GM12892 (cell line): ENCODE measurements at places on chromosomes 6 and 20.

- DNase-seq, result no peak
Measured at GRCh38 chr6:134420614-134421181, 102.8 kb upstream of the SGK1 start.

- no peak for DNase-seq
Measured at GRCh38 chr20:34171640-34172039, 59.6 kb upstream of the EIF2S2 start.

DNA sequence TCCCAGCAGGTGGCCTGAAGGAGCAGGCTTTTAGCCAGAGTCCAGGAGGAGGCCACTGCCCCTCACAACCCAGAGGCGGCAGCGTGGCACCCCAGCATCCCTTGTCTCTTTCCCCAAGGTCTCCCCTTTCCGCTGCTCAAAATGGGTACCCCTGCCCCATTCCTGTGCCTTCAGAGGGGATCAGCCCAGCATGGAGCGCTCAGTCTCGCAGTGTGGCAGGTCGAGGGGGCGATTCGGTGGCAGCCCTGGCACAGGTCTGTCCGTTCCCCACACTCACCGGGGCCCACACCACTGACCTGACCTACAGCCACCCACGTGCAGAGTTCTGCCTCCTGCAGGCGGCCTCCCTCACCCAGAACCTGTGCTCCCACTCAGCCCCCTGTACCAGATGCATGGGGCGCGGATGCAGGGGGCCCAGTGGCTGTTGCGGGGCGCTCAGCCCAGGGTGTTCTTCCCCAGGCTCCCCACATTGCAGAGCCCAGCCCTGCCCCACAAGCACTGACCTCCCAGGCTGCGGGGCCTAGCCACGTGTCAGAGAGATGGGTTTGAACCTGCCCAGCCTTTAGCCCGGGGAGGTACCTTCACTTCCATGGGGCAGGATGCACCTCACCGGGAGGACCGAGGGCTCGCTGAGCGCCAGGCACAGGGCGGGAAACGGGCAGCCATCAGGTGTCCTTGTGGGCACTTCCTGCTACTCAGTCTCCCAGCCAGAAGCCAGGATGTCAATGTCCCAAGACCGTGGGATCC is 41.8 kb downstream of the DSTN start:
- DNase-seq, result peak; percentile 23

GRCh38 chr20:35004749-35005462 is 49.2 kb downstream of the MYH7B start:
- DNase-seq, result no peak

DNA sequence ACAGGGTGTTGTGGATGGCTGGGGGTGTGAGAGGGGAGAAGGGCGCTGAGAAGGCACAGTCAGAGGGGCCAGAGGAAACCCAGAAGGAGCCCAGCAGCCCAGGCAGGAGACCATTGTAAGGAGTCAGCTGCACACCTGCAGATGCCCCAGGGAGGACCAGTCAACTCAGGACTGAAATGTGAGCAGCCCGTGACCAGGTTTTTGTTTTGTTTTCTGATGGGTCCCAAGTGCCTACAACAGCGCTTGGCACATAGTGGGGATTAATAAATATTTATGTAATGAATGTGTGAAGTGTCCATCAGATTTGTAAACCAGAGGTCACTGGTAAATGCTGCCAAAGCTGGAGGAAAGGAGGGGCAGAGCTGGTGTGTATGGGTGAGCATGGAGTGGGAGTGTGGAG is 30.2 kb downstream of the TRAM2 start:
- peak; percentile 42 for DNase-seq

GRCh38 chr6:170147056-170147787 is 143.7 kb downstream of the DLL1 start:
- DNase-seq, result no peak

GRCh38 chr6:109139109-109139508 is 43.8 kb downstream of the CEP57L1 start:
- no peak for DNase-seq

DNA sequence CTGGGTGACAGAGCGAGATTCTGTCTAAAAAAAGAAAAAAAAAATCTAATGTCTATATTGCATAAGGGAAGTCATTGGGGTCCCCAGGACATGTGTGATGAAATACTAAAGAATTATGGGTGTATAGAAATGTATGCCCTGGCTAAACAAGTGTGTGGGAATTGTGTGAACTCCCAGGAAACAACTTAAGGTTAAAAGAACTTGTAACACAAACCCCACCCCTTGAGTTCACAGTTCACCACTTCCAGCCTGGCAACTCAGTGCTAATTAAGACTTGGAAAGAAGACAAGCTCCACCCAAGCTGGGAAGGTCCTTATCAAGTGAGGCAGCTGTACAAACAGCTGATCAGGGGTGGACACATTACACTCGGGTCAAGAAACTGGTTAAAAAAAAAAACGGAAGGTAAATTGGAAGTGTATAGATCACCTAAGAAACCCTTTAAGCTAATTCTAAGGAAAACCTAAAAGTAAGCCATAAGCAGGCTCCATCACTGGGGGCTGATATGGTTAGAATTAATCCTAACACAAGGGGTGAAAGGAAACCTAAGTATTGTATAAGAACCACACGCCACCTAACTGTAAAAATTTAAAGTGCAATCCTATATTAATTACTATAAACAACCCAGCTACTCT is 25.2 kb downstream of the HLA-A start:
- no peak for DNase-seq

DNA sequence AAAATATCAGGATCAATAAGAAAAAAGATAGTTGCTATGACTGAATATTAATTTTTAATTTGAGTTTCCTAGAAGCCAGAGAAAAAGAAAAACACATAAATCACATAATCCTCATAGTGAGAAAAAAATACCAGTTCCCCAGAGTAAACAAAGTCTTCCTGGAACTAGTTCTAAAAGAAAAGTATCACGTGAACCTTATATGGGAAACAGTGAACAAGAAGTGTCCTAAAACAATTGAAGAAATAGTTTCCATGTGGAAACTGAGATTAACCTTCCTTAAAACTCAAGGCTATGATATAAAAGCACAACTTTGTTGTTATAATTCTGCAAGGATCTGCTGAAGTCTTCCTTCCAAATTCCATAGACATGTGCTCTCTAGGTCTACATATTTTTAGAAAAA is 50.6 kb downstream of the RCAN2 start:
- DNase-seq, result no peak

DNA sequence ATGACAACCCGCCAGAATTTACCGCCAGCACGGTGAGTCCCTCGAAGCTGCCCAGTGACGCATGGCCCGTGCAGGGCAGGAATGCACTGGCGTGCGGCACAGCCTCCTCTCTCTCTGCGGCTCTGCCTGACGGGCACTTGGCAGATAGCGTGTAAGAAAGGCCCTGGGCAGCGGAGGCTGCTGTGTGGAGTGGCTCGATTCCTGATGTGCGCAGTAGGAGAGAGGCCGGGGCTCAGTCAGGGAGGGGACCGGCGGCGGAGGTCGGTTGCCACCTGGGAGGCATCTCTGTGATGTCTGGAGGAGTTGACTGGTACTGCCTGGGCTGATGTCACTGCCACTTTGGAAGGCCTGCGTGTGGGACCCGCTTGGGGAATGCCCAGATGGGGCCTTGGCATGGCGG is 170.7 kb downstream of the TAF4 start:
- DNase-seq, result no peak

DNA sequence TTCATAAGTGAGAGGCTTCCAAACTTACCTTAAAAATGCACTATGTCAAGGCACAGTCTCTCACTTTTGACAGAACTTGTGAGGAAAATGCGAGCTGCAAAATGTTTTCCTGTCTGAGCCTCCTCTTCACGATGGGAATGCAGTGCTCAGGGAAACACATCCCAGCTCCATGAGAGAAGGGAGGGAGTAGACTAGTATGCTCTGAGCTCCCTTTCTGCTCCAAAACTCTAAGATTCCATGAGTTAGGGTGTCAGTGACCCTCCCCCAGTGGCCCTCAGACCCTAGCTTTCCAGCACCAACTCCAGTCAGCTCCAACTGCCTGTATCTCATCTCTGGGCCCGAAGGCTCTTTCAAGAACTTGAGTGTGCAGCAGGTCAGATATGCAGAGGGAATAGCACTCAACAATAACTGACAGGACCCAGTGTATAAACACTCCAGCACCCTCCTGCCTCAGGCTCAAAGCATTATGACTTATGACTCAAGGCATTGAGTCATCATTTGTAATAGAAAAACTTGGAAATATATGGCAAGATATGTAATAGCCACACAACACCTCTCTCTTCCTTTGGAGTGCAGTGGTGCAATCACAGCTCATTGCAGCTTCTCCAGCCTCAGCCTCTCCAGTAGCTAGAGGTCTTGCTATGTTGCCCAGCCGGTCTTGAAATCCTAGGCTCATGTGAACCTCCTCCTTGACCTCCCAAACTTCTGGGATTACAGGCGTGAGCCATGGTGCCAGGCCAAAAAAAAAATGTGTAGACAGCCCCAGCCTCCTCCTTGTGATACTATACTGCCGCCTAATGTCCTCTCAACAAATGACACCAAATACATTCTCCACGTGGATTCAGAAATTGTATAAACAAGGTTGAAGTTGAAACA is 16.7 kb upstream of the ENTPD6 start:
- no peak for DNase-seq

DNA sequence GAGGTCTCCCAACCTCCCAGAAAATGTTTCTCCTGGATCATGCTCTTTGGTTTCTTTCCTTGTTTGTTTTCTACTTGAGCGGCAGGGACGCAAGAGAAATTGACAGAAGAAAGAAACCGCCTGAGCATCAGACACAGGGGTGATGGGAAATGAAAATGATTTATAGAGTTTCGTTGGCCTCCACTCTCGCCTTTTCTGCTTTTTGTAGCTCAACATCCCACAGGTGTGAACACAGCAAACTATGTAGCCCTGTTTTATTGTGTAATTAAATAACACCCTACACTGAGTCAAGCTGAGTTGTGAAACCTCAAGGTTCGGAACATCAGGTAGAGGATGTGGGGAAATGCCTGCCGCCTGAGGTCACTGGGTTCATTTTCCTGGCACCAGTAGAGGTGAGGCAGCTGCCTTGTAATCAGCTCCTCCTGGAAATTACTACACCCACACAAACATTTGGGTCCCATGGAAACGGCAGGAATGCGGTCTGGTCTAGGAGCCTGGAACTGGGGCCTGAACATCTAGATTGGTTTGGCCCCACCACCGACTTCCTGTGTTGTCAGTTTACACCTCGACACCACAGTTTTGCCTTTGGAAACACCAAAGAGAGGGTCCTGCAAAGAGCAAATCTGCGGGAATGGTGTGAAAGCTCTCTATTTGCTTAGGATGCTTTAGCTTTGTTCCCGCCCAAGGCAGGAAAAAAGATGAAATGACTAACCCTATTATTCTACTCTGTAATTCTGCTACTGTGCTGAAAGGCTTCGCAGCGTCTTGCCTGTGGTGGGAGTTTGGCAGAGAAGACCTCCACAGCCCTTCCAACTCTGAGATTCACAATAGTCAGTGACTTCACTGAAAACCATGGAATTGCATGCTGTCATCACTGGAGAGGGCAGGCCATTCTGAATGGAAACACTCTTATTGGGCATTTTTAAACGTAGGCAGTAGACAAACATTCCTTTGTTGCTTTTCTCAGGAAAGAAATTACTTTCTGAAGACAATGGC is 53.0 kb downstream of the ADAT2 start:
- DNase-seq, result no peak

DNA sequence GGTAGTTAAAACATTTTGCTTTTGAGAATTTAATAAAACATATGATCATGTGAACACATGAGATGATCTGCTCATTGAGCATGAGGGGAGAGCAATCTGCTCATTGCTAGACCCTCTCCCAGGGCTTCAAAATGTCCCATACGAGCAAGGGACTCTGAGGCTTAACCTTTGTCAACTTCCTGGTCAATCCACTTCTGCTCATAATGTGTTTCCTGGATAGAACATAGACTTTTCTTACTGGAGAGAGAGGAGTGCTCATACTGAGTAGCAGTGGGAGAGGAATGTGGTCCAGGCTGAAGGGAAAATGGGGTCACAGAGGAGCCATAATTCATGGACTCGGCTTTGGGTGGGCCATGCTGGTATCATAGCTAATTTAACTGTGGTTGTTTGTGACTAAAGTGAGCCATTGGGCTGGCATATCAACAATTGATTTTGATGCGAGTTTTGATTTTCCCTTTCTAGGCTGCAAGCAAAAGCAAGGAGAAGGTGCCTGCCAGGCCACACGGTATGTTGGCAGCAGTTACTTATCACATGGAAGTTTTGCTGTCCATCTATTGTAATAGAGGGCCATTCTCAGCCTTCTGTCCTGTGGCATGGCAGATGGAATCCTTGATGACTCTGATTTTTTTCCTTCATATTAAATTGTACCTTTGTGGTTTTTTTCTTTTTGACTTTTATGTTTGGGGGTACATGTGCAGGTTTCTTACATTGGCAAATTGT is 20.8 kb upstream of the ADGRF4 start:
- no peak for DNase-seq

DNA sequence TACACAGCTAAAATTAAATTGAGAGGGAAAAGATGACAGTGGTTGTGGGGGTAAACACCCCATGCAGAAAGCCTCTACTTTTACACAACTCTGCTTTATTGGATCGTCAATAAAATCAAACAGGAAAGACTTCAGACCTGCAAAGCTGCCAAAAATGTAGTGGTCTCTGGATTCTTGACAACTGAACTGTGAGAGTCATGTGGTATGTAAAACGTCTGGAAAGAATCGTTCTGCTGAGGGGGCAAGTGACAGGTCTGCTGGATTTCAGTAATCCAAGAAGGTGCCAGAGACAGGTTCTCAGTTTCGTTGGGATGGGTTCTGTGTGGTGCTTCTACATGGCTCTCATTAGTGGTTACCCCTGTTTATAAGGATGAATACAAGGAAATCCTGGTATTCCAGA is 63.3 kb downstream of the TSPYL4 start:
- no peak for DNase-seq

- no peak for DNase-seq
Measured at GRCh38 chr6:141986457-141986856, 146.3 kb upstream of the GJE1 start.

DNA sequence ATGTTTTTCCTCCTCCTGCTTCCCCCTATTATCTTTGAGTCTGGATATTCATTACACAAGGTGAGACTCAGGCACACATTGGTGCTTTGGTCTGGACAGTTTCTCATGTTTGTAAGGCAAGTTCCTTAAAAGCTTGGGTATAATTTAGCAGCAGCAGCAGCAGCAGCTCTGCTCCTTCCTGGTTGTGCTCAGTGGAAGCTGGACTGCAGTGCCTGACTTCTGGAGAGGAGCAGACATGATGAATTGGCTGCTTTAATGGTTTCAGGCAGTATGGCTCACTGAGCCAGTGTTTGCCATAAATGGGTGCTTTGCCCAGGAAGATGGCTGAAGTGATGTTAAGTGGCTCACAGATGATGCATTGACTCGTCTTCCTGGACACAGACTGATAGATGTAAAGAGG is 32.4 kb downstream of the SLC9A8 start:
- DNase-seq, result no peak

DNA sequence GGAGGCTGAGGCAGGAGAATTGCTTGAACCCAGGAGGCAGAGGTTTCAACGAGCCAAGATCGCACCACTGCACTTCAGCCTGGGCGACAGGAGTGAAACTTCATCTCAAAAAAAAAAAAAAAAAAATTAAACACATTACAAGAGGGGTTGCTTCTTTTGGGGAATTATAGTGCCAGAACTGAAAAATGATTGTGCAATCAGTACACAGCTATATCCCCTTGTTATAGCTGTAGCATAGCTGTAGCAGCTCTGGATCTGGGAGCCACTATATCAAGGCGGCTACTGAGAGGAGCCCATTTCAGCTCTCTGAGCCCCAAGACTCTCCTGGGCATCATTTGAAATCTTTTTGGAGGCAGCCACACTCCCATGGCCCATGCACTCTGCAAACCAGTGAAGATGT is 334.3 kb downstream of the TFAP2A start:
- no peak for DNase-seq
